ENCODE measurements at places on chromosomes 13 and 19. TPM values are rescaled to one million over a fixed set of nuclear protein-coding genes. Genes with fewer than 3 reads are reported as not detected.

DNA sequence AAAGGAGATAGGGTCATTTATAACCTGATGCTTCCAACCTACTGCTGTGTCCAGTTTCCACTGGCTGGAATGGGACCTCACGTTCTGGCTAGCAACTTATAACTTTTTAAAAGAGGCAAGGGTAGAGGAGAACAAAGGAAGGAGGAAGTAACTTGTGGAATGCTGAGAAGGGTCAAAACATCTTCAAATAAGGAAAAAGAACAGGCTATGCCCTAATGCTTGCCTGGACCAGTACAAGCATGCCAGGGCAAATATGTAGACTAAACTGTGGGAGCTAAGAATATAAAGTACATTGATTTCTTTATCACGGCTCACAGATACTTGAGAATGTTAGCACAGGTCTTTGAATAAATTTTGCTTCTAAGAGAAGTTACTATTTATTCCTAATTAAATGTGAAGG is 1.5 kb upstream of the ZNF561 start:
- peaks cover 16% of the 10 kb centered on the region for H3K36me3 ChIP-seq
- H3K27ac ChIP-seq, result no peak overlapping the region
- peaks cover 23% of the 10 kb centered on the region for H3K4me1 ChIP-seq
- H3K4me3 ChIP-seq, result no peak overlapping the region
- no peak for DNase-seq
- no peaks in the 10 kb centered on the region for H3K27me3 ChIP-seq

DNA sequence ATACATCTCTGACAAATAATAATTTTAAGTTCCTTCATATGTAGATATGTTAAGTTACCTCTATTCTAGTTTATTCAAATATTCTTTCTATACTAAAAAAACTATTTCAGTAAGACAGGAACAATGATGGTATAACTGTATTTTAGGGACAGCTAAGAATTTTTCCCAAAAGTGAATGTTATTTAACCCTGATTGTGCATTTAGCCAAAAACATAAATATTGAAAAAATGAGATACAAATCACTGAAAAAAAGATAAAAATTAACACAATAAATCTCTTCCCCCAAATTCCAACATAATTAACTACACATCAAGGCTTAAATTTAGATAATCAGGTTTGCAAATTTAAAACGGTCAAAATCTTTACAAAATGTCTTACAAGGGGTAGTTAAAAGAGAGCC is 58.1 kb downstream of the KCNRG start:
- H3K27me3 ChIP-seq, result no peaks in the 10 kb centered on the region
- peak overlapping the region; percentile 53 for H3K27ac ChIP-seq
- peaks cover 30% of the 10 kb centered on the region for H3K36me3 ChIP-seq
- H3K4me1 ChIP-seq, result peaks cover 27% of the 10 kb centered on the region

Gene LRRC63
- 0.36 TPM for polyA plus RNA-seq

Gene ERICH4
- polyA plus RNA-seq, result not detected

- DNase-seq, result no peak
- no peak overlapping the region for H3K27ac ChIP-seq
- H3K4me1 ChIP-seq, result peaks cover 9% of the 10 kb centered on the region
- peaks cover 24% of the 10 kb centered on the region for H3K36me3 ChIP-seq
- peaks cover 27% of the 10 kb centered on the region for H3K27me3 ChIP-seq
Observed at GRCh38 chr19:17790059-17790780, 4.7 kb upstream of the B3GNT3 start.

Measured in CD14-positive monocyte (primary cell).